ENCODE measurements at places on chromosomes 1 and 21.

DNA sequence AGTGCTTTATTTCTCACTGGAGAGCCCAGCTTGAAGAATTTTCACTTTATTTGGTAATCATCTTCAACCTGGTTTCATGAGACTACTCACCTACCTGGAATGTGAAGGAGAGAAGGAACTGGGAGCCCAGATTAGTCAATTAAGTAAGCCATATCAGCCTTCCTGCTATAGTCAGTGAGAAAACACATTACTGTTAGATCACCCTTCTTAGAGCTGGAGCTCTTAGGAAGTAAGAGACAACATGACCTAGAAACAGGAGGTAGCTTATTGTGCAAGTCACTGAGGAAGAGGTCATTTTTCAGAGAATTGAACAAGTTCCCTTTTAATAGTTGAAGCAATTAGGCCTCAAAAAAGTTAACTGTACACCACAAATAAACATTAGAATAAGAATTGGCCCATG lies 49.2 kb upstream of the TEKT2 start:
- peak; percentile 36 for DNase-seq

- no peak for DNase-seq
Measured at GRCh38 chr1:10475510-10475909, 760 bp downstream of the PEX14 start.

GRCh38 chr1:49416758-49417157 lies 607.0 kb downstream of the AGBL4 start:
- no peak for DNase-seq

- no peak for DNase-seq
Measured at GRCh38 chr1:87155170-87155569, 173.5 kb upstream of the LMO4 start.

- DNase-seq, result no peak
Measured at GRCh38 chr1:8598060-8598724, 219.2 kb downstream of the RERE start.

GRCh38 chr1:110220324-110220723 lies 10.2 kb downstream of the KCNC4 start:
- no peak for DNase-seq

DNA sequence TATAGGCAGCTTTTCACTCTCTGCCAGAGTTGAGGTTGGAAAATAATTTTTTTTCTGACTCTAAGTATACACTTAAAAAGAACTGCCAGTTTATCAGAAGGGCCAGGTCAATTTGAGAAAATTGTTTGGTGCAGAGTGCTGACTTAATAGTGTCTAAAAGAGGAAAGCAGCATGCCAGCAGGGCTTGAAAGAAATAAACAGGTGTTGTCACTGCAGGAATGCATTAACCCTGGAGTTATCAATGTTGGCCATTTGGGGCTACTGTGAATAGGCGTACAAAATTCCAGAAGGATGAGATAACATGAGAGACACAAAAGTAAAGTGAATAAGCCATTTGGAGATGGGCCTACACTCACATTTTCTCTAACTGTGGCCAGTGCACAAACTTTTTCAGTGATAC lies 220.6 kb upstream of the PLD5 start:
- DNase-seq, result no peak

- DNase-seq, result no peak
Measured at GRCh38 chr21:37593740-37594471, 227.3 kb downstream of the DYRK1A start.

GRCh38 chr1:61208172-61208571 lies 125.8 kb downstream of the NFIA start:
- no peak for DNase-seq

DNA sequence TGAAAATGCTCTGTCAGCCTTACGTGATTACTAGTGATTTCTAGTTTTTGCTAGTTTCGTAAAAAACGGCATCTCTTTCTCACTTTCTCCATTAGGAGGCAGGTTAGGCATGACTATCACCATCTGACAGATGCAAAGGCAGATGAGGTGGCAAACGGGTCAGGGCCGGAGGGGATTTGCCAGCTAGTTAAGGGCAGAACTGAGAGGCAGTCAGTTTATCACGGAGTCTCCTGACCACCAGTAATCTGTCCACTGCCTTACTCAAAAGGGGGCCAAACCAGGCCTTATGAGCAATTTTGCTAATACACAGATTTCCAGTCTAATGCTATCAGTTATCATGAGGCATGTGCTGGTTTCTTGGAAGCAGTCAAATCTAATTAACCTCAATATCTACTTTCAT lies 159.3 kb downstream of the TSEN15 start:
- no peak for DNase-seq

DNA sequence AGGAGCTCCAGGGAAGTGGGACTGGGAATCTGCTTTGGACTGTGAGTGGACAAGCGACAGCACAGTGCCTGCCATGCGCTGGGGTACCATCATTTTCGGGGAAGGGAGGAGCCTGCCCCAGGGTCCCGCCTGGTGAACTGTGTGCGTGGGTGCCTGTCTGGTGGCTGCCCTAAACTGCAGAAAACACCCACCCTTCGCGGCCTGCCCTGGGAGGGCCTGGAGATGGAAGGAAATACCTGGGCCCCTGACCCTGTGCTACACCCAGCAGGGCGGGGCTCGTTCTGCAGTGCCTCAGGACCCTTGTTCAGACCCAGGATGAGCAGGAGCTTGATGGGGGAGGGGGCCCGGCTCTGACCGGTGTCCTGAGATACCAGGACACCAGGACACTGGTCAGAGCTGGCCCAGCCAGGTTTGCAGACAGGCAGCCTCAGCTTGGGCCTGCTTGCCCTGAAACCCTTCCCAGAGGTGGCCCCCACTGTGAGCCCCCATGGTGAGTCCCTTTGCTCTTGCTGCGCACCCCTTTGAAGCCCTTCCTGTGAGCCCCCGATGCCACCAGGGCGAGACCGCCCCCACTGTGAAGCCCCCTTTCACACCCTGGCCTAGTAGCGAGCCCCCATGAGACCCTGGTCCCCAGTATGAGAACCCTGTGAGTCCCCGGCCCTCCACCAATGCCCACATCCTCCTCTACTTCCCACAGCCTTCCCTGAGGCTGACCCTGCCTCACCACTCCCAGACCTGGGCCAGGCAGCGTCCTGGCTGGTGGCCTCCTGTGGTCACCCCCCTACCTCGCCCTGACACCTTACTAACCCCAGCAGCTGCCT lies 2.6 kb downstream of the GJC2 start:
- no peak for DNase-seq
